ENCODE measurements at places on chromosomes 5 and 9. TPM values are rescaled to one million over a fixed set of nuclear protein-coding genes. Genes with fewer than 3 reads are reported as not detected.

Gene GABRG2
- not detected for total RNA-seq

Gene NPR2
- 12.3 TPM for total RNA-seq

GRCh38 chr5:149697001-149697400, 33.1 kb upstream of the PPARGC1B start:
- DNase-seq = no peak

- no peak for DNase-seq
Observed at GRCh38 chr9:135666534-135667462, 3.7 kb downstream of the LCN9 start.

GRCh38 chr9:14258156-14258555, 55.8 kb downstream of the NFIB start:
- DNase-seq = no peak

Measured in gastrocnemius medialis (tissue), 4 donors.